ENCODE measurements at places on chromosomes 3 and 15. TPM values are rescaled to one million over a fixed set of nuclear protein-coding genes. Genes with fewer than 3 reads are reported as not detected.

The NMB gene
- 4.6 TPM for total RNA-seq

The EPHA6 gene
- total RNA-seq: not detected

The C3orf22 gene
- not detected for total RNA-seq

The ACAN gene
- total RNA-seq: not detected

The TP63 gene
- total RNA-seq: not detected

The SNTN gene
- not detected for total RNA-seq

The GABRG3 gene
- not detected for total RNA-seq

The GOLGA6L7 gene
- total RNA-seq: not detected

The LCMT2 gene
- total RNA-seq: 2.8 TPM

The OXTR gene
- 2.8 TPM for total RNA-seq

The ARGFX gene
- total RNA-seq: not detected

The VILL gene
- total RNA-seq: 2.8 TPM

The ANKRD34C gene
- total RNA-seq: not detected

The ADPRH gene
- total RNA-seq: 6.5 TPM

The EPHA3 gene
- total RNA-seq: not detected

The GPR149 gene
- not detected for total RNA-seq

The DZIP1L gene
- total RNA-seq: 1.7 TPM

The P2RY12 gene
- total RNA-seq: not detected

The TMEM40 gene
- total RNA-seq: not detected

The HRH1 gene
- total RNA-seq: 5.4 TPM

The CIB2 gene
- 2.2 TPM for total RNA-seq

The CXCR6 gene
- not detected for total RNA-seq

The PPP1R2 gene
- 147 TPM for total RNA-seq

The RARRES1 gene
- total RNA-seq: 2.4 TPM

Measured in lung microvascular endothelial cell (primary cell).